ENCODE measurements at places on chromosomes 1 and 21.

- peaks cover 83% of the 10 kb centered on the region for H3K4me1 ChIP-seq
- no peak overlapping the region for H3K4me3 ChIP-seq
- H3K36me3 ChIP-seq, result peaks cover 67% of the 10 kb centered on the region
- H3K27me3 ChIP-seq, result no peaks in the 10 kb centered on the region
- peak overlapping the region; percentile 74 for H3K27ac ChIP-seq
- DNase-seq, result no peak
Measured at GRCh38 chr1:112701227-112702066, 5.5 kb downstream of the RHOC start.

DNA sequence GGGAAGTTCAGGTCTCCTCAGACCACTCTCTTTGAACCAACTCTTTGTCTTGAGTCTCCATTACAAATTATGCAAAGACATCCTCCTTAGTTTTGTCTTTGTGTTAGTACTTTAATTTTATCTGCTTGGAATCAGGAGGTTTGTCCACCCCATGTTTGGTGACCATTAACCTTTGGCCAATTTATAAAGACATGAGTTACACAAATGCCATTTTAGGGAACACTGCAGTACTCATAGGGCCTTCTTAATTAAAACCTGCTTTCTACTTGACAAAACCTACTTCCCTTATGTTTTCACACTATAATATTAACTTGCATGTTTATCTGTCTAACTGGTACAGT, 7.9 kb upstream of the CDC73 start:
- no peak overlapping the region for H3K27ac ChIP-seq
- H3K36me3 ChIP-seq, result no peaks in the 10 kb centered on the region
- no peaks in the 10 kb centered on the region for H3K27me3 ChIP-seq
- H3K4me3 ChIP-seq, result no peak overlapping the region
- DNase-seq, result no peak

DNA sequence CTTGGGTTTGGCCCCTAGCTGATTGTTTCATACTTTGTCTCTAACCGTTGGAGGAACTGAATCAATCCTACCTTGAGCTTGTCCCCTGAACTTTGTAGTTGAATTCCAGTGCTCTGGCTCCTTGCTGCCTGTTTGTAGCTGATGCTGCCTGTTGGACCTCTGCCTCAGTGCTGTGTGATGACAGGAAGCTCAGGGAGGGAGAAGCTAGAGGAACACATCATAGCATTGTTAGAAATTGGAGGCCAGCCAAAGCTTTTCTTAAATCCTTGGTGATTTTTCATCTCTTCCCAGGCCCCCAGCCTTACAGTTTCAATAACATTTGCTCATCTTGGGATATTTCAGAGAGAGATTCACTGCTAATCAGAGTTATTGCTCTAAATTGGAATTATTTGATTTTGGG, 34.0 kb downstream of the MACF1 start:
- no peaks in the 10 kb centered on the region for H3K36me3 ChIP-seq
- H3K27ac ChIP-seq, result no peak overlapping the region
- no peaks in the 10 kb centered on the region for H3K27me3 ChIP-seq

- no peak overlapping the region for H3K27ac ChIP-seq
- H3K4me3 ChIP-seq, result no peak overlapping the region
- H3K4me1 ChIP-seq, result peaks cover 11% of the 10 kb centered on the region
- H3K27me3 ChIP-seq, result no peaks in the 10 kb centered on the region
- DNase-seq, result no peak
Measured at GRCh38 chr21:44854391-44854663, 19.2 kb downstream of the PTTG1IP start.

DNA sequence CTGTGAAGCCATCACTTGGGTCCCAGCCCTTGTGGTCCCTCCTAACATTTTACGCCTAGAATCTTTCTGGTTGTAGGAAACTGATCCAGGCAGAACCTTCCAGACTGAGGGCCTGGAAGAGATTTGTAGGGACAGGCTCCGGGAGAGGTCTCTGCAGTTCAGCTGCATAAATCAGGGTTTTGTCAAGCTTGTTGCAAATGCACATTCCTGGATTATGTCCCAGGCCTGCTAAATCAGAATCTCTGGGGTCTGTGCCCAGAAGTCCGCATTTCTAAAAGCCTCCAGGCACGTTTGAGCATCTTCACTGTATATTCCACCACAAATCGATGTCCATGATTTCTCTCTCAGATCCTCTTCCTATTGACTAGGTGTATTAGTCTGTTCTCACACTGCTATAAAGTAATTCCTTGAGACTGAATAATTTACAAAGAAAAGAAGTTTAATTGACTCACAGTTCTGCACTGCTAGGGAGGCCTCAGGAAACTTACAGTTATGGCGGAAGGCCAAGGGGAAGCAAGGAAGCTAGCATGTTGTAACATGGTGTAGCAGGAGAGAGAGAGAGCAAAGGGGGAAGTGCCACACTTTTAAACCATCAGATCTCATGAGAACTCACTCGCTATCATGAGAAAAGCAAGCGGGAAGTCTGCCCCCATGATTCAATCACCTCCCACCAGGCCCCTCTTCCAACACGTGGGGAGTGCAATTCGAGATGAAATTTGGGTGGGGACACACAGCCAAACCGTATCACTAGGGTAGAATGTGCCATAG, 1.2 kb upstream of the FHAD1 start:
- H3K27ac ChIP-seq, result peak overlapping the region; percentile 25
- peaks cover 29% of the 10 kb centered on the region for H3K4me1 ChIP-seq
- no peak overlapping the region for H3K4me3 ChIP-seq

DNA sequence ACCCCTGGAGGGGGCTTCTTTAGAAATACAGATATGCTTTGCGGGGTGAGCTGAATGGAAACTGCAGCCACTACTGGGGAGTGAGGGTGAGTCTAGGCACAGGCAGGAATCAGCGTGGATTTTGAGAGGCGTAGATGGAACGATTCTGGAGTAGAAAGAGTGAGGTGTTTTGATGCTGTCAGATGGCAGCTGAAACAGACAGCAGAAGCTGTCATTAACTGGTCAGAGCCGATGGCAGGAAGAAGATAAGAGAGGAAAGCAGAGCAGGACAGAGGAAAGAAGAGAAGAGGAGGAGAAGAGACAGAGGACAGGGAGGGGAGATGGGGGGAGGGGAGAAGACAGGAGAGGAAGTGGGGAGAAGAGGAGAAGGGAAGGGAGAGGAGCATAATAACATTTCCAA, 138.5 kb downstream of the LRIG2 start:
- no peaks in the 10 kb centered on the region for H3K36me3 ChIP-seq
- peaks cover 13% of the 10 kb centered on the region for H3K4me1 ChIP-seq
- no peak overlapping the region for H3K4me3 ChIP-seq
- no peak for DNase-seq
- H3K27me3 ChIP-seq, result no peaks in the 10 kb centered on the region
- no peak overlapping the region for H3K27ac ChIP-seq

GRCh38 chr1:5598824-5599395, 393.3 kb downstream of the NPHP4 start:
- H3K27ac ChIP-seq, result no peak overlapping the region
- peaks cover 16% of the 10 kb centered on the region for H3K4me1 ChIP-seq
- no peak for DNase-seq
- H3K4me3 ChIP-seq, result no peak overlapping the region

DNA sequence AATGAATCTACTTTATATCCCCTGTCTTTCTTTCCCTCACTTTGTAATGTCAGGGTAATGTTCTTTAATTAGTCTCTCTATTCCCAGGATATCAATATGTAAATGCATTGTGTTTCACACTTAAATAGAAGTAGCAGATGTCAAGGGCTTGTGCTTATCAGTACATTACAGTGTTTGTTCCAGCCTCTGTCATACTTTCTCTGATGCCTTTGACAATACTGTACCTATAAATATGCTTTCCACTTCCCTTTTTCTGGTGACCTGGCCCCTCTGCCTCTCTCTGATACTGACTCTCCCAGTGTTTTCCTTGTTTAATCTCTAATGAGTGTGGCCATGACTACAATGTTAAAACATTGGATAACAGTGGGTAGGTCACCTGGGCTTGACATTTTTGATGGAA, 862.0 kb upstream of the NEGR1 start:
- DNase-seq, result no peak
- H3K4me3 ChIP-seq, result no peak overlapping the region
- no peaks in the 10 kb centered on the region for H3K4me1 ChIP-seq
- no peaks in the 10 kb centered on the region for H3K36me3 ChIP-seq
- no peaks in the 10 kb centered on the region for H3K27me3 ChIP-seq

DNA sequence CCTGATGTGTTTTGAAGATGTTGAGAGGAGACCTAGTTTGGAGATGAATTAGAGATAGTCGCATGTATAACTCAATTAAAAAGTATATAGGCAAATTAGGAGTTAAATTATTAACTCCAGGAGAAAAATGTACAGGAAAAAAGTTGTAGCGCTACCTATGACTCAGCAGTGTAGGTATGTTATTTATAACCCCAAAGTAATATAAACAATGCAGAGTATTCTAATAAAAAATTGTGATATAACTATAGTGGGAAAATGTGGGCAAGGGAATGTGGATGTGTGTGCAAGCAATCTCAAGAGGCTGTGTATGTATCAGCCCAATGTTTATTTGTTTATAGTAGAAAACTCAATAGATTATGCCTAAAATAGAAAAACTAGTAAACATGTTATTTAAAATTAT, 144.5 kb downstream of the BRINP2 start:
- no peaks in the 10 kb centered on the region for H3K27me3 ChIP-seq
- H3K36me3 ChIP-seq, result no peaks in the 10 kb centered on the region
- no peaks in the 10 kb centered on the region for H3K4me1 ChIP-seq
- DNase-seq, result no peak
- no peak overlapping the region for H3K4me3 ChIP-seq

DNA sequence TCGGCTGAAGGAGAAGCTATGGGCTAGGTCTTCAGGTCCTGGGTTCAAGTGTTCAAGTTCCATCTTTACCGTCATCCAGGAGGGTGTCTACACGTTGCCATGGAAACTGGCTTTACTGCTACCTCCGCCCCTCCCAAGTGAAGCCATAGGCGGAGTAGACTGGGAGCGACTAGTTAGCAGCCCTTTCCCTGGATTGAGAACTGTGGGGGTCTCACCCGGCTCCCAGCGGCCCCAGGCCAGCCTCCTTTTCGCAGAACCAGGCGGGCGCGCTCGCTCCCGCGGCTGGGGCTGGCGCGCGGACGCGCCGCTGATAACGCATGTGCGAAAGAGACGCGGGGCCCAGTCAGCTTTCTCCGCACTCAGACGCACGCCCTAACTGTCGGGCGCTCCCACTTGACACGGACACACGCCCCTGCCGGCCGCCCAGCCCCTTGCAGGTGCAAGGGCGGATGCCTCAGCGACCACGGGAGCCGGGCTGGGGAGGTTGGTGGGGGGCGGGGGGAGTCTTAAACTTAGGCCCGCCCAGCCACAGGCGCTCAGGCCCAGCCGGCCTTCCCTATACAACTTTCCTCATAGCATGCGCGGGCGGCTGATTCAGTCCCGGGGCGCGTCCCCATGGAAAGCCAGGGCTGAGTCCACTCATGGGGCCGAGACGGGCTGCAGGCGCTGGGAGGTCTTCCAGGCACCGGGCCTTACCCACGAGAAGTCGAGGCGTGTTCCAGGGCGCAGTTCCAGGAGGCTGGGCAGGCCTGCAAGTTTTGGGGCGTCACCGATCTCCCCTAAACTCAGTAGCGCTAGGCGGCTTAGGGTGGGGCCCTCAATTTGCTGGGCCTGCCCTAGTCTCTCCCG, 7.4 kb downstream of the EFNA4 start:
- DNase-seq, result peak; percentile 55
- H3K27me3 ChIP-seq, result no peaks in the 10 kb centered on the region
- H3K36me3 ChIP-seq, result no peaks in the 10 kb centered on the region
- H3K4me1 ChIP-seq, result peaks cover 55% of the 10 kb centered on the region
- H3K4me3 ChIP-seq, result peak overlapping the region; percentile 29

DNA sequence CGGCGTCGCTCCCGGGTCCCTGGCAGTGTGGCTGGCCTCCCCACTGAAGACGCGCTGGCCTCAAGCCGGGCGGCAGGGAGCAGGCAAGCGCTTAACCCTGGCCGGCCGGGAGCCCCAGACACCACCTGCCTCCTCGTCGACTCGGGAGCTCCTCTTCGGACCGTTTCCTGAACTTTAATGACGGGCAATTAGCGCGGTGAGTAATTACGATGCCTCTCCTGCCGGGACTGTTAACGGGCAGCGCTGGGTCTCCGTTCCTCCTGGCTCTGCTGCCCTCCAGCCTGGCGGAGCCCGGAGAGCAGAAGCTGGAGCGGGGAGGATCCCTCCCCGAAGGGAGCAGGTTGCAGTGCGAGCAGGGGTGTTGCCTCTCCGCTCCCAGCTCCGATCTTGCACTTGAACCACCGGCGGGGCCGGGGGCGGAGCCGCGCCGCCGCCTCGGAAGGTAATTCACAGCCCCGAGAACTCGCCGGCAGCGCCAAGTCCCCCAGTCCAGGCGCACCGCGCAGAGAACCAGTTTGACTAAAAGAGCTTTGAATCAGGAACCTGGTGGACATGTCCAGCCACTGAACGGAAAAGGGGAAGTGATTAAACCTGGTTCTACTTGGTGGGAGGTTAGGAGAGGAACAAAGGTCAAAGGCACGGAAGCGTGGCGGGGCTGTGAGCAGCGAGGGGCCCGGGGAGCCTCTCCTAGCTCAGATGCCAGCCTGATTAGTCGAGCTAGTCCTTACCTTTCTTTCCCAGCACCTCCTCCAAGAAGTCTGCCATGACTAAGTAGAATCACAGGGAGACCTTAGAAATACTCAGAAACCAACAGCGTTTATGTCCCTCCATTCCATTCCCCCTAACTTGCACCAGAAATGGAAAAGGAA, 18.3 kb upstream of the PLEKHA6 start:
- H3K4me1 ChIP-seq, result peaks cover 5% of the 10 kb centered on the region
- no peaks in the 10 kb centered on the region for H3K36me3 ChIP-seq
- peak overlapping the region; percentile 64 for H3K4me3 ChIP-seq

DNA sequence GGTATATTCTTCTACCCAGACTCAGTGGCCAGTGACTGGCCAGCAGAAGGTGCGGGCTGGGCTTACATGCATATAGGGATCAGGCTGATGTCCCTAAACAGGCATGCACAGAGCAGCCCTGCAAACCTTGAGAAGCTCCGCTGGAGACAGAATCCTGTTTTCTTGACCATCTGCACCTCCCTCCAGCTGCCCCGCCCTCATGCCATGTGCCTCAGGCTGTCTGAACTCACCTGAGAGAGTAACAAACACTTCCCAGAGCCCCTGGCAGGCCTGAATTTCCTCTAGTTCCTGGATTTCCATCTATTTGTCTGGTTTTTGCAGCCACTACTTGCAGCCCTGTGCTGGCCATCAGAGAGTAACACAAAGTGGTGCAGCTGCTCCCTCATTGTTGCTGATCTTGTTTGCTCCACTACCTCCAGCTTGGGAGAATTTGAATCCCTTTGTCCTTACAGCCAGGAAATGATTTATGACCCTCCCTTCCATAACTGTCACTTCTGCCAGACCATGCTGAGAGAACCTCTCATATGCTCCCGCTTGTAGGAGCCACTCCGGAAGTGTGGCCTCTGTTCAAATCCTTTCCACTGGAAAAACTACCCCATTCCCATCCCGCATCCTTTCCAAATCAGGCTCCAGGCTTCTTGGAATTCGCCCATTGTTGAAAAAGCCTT, 113.6 kb downstream of the NMNAT2 start:
- H3K36me3 ChIP-seq, result no peaks in the 10 kb centered on the region
- no peak overlapping the region for H3K4me3 ChIP-seq
- H3K27ac ChIP-seq, result peak overlapping the region; percentile 19

DNA sequence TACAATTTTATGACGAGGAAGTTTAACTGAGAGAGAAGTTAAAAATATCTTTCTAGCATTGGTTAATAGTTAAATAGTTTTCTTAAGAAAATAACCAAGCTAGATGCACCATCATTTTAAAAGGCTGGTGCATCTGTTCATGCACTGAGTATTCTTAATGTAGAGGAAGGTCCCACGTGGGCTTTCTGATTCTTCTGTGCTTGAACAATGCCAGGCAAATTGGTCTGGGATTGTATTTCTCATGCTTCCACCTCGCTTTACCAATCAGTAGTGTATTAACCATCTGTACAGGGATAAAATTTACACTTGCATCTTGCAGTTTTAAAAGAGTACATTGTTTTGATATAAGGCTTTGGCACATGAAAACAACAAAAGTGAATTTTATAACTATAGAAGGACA, 47.4 kb upstream of the MTF2 start:
- H3K4me1 ChIP-seq, result no peaks in the 10 kb centered on the region
- H3K27me3 ChIP-seq, result no peaks in the 10 kb centered on the region
- DNase-seq, result no peak
- no peak overlapping the region for H3K4me3 ChIP-seq

Data from esophagus squamous epithelium (tissue), 5 donors.